Sigmoid colon (tissue), 7 donors: ENCODE measurements at places on chromosomes 16 and 17. TPM values are rescaled to one million over a fixed set of nuclear protein-coding genes. Genes with fewer than 3 reads are reported as not detected.

Gene KRTAP9-2
- polyA plus RNA-seq, result not detected

Gene NPIPB2
- polyA plus RNA-seq, result 3.0 TPM

Gene LHX1
- not detected for polyA plus RNA-seq

Gene TAOK2
- 42.2 TPM for polyA plus RNA-seq

GRCh38 chr16:19691161-19691711, 26.8 kb downstream of the KNOP1 start:
- DNase-seq, result no peak

DNA sequence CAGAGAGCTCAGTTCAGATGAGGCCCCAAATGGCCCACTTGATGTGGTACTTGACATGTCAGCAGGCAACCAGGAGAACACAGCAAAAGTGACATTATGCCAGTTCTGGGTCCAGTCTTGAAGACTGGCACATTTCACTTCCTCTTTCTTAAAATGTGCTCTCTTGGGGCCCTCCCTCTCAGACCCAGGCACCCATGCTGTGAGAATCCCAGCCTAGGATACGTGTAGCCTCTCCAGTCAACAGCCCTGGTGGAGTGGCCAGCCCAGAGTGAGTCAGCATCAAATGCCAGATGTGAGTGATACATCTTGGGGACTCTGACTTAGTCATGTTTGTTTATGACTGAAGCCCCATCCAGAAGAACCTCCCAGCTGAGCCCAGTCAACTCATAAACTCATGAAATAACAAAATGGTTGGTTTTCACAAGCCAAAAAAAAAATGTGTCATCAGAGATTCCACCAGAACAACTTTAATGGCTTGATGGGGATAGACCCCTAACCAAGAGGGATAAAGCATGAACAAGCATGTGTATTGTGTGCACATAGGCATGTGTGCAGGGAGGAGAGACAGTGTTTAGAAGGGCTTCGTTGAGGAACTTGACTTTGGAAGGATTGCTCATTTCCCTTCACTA, 82.5 kb upstream of the TNRC6C start:
- no peak for DNase-seq

GRCh38 chr16:35194681-35195080, 1735.3 kb downstream of the TP53TG3F start:
- no peak for DNase-seq

GRCh38 chr17:11644265-11645212, 46.3 kb downstream of the DNAH9 start:
- DNase-seq, result peak; percentile 80

DNA sequence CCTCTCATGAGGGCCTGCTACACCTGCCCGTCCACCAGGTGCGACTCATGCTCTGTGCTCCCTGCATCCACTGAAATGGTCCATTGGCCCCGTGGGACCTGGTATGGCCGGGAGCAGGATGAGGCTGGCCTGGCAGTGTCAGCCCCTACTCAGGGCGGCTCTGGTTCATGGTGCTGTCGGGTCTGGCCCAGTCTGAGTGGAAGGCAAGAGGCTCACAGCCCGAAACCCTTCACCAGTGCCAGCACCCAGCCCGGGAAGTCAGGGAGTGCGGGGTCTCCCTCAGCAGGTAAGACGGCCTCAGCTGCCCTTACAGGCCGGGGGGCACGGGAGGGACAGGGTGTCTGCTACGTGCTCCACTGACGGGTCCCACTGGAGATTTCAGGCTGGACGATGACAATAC, 40.5 kb upstream of the RASD1 start:
- DNase-seq, result no peak
